ENCODE measurements at places on chromosomes 7 and 10. TPM values are rescaled to one million over a fixed set of nuclear protein-coding genes. Genes with fewer than 3 reads are reported as not detected.

DNA sequence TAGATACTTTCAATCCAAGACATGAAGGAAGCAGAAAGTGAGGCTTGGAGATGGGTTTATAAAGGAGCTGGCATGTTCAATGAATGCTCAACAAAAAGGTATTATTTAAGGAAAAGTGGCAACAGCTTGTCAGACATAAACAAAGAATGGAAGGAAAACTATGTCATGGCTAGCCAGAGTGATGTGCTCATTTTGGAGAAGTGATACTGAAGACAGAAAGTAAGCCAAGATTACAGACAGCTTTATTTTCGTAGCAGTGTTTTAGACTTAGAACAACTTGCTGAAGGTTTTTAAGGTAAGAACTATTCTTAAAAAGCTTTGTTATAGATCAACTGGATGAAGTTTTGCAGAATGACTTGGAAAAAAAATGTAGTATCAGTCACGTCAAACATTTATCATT, 160.5 kb upstream of the FERD3L start:
- no peaks in the 10 kb centered on the region for H3K27me3 ChIP-seq
- no peak overlapping the region for H3K27ac ChIP-seq
- no peaks in the 10 kb centered on the region for H3K4me1 ChIP-seq
- no peak for DNase-seq
- H3K4me3 ChIP-seq = no peak overlapping the region

- DNase-seq = no peak
- H3K27me3 ChIP-seq = no peaks in the 10 kb centered on the region
- H3K36me3 ChIP-seq = no peaks in the 10 kb centered on the region
- no peak overlapping the region for H3K4me3 ChIP-seq
- no peaks in the 10 kb centered on the region for H3K4me1 ChIP-seq
- H3K27ac ChIP-seq = no peak overlapping the region
Observed at GRCh38 chr7:29177963-29178600, 16.5 kb upstream of the CHN2 start.

- no peak overlapping the region for H3K4me3 ChIP-seq
- no peaks in the 10 kb centered on the region for H3K27me3 ChIP-seq
- H3K36me3 ChIP-seq = no peaks in the 10 kb centered on the region
- H3K4me1 ChIP-seq = peaks cover 7% of the 10 kb centered on the region
Observed at GRCh38 chr10:22719406-22720042, 5.1 kb upstream of the PIP4K2A start.

- H3K27ac ChIP-seq = no peak overlapping the region
- no peaks in the 10 kb centered on the region for H3K36me3 ChIP-seq
- H3K4me1 ChIP-seq = peaks cover 38% of the 10 kb centered on the region
Observed at GRCh38 chr10:47261556-47261955, 38.4 kb upstream of the GDF10 start.

- no peak overlapping the region for H3K27ac ChIP-seq
- no peaks in the 10 kb centered on the region for H3K4me1 ChIP-seq
- no peak overlapping the region for H3K4me3 ChIP-seq
- H3K36me3 ChIP-seq = no peaks in the 10 kb centered on the region
- no peak for DNase-seq
Observed at GRCh38 chr10:74991435-74991834, 120.0 kb upstream of the SAMD8 start.

GRCh38 chr7:80583901-80584300, 54.5 kb upstream of the CD36 start:
- peaks cover 8% of the 10 kb centered on the region for H3K4me1 ChIP-seq
- no peaks in the 10 kb centered on the region for H3K27me3 ChIP-seq
- no peak overlapping the region for H3K4me3 ChIP-seq
- no peaks in the 10 kb centered on the region for H3K36me3 ChIP-seq
- H3K27ac ChIP-seq = no peak overlapping the region

DNA sequence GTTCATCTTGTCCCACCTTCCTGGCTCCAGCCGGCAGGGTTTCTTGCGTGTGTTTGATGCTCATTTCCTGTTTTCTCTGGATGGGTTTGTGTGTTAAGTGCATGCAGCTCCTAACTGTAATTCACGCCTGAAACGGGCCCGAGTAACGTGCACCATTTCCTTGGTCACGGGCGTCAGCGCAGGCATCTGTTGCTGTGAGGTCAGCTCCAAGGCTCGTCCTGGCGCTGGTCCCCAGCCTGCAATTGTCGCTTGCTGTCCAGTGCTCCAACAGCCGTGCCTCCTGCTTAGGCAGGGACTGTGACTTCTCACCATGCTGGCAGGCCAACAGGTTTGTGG, 201.1 kb downstream of the GLRX3 start:
- no peaks in the 10 kb centered on the region for H3K4me1 ChIP-seq
- no peak for DNase-seq
- no peak overlapping the region for H3K27ac ChIP-seq
- no peaks in the 10 kb centered on the region for H3K27me3 ChIP-seq
- H3K4me3 ChIP-seq = no peak overlapping the region

DNA sequence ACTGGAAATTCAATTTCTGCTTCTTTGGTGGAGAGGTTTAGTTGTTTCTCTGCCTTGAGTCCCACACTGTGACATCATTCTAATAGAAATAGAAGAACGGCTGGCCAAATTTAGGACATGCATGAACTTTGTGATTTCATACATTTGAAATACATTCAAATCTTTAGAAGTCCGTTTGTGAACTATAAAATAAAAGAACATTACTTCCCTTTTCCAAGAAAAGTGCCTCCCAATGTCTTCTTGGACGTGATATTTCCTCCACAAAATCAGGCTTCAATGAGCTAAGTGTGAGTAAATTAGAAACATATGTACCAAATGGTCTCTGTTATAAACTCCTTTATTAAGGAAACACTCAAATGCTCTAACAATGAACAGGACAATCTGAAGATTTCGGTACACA, 314.5 kb upstream of the AKR1E2 start:
- no peak for DNase-seq
- no peaks in the 10 kb centered on the region for H3K4me1 ChIP-seq
- no peak overlapping the region for H3K27ac ChIP-seq
- no peak overlapping the region for H3K4me3 ChIP-seq

DNA sequence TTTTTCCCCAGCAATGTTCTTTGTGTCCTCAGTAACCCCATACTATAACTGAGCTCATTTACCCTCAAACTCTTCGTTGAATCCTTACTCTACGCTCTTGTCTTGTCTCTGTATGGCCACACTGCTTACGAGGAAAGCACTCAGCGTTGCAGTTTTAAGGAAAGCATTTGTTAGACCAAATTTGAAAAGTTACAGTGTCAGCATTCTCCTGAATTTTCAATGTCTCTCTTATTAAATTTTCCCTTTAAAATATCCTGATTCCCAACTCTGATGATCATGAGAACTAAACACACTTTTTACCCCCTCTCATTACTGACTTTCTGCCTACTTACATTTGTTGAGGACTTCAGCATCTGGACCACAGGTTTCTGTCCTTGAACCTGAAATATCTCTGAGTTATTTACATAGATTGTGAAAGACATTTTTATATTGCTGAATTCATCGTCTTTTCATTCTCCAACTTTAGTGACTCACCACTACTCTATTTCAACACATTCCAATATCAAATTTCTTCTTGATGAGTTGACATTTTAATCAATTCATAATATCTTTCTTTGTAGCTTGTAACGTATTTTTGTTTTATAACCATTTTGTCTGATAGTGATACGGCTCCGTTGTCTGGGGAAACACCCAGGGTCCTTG, 19.8 kb upstream of the VWDE start:
- no peaks in the 10 kb centered on the region for H3K36me3 ChIP-seq
- no peak for DNase-seq
- H3K27me3 ChIP-seq = no peaks in the 10 kb centered on the region
- H3K4me1 ChIP-seq = no peaks in the 10 kb centered on the region
- no peak overlapping the region for H3K4me3 ChIP-seq

The OR2A7 gene
- total RNA-seq = not detected

The LIPA gene
- 55.8 TPM for total RNA-seq

The SAP25 gene
- total RNA-seq = 0.60 TPM

The CDC14C gene
- total RNA-seq = not detected
